ENCODE measurements at places on chromosomes 3 and 15. TPM values are rescaled to one million over a fixed set of nuclear protein-coding genes. Genes with fewer than 3 reads are reported as not detected.

Gene TMEM212
- not detected for total RNA-seq

Gene CCR2
- not detected for total RNA-seq

Gene ERC2
- not detected for total RNA-seq

Gene CLSTN2
- total RNA-seq: 5.6 TPM

Gene PLSCR5
- not detected for total RNA-seq

Gene ATP10A
- total RNA-seq: 1.1 TPM

Gene GOLGA8T
- not detected for total RNA-seq

Gene TRIM59
- 5.6 TPM for total RNA-seq

Gene PLD1
- 16.7 TPM for total RNA-seq

Gene C3orf49
- total RNA-seq: not detected

Gene MKRN3
- total RNA-seq: 0.37 TPM

Gene ITIH3
- total RNA-seq: not detected

Gene GRIP2
- total RNA-seq: not detected

Gene CSTA
- total RNA-seq: 2.5 TPM

Gene PRR20G
- total RNA-seq: not detected

Gene CHRD
- total RNA-seq: 1.0 TPM

Gene STRIT1
- total RNA-seq: not detected

Gene TUSC7
- not detected for total RNA-seq

Gene PAQR5
- total RNA-seq: 1.5 TPM

Gene CHRM5
- total RNA-seq: 0.06 TPM

Gene ECE2
- total RNA-seq: 0.12 TPM

Gene C3orf20
- total RNA-seq: not detected

Gene GOLGA8S
- 0.39 TPM for total RNA-seq

Gene SCN11A
- 0.15 TPM for total RNA-seq

Gene VPS33B
- 26.9 TPM for total RNA-seq

Gene SNRPA1
- total RNA-seq: 27.8 TPM

Gene BUB1B
- total RNA-seq: 1.6 TPM

Gene P2RY13
- total RNA-seq: not detected

Gene NME9
- total RNA-seq: 2.5 TPM

Gene PP2D1
- total RNA-seq: not detected

Gene EXD1
- not detected for total RNA-seq

Gene ACY1
- 46.6 TPM for total RNA-seq

Gene CLDN18
- total RNA-seq: not detected

Gene GALNT15
- 31.0 TPM for total RNA-seq

Gene RTP3
- not detected for total RNA-seq

Gene KBTBD12
- total RNA-seq: not detected

Gene UTS2B
- total RNA-seq: 1.7 TPM

Gene CX3CR1
- not detected for total RNA-seq

Gene TGM5
- not detected for total RNA-seq

Gene LTK
- total RNA-seq: not detected

Gene TEX55
- total RNA-seq: not detected

Gene ELL3
- total RNA-seq: 0.37 TPM
